Effector memory CD8-positive, alpha-beta T cell (primary cell): ENCODE measurements at places on chromosomes 2 and 18.

- H3K27ac ChIP-seq = no peak overlapping the region
- H3K27me3 ChIP-seq = no peaks in the 10 kb centered on the region
- no peaks in the 10 kb centered on the region for H3K36me3 ChIP-seq
- no peak overlapping the region for H3K4me3 ChIP-seq
- H3K4me1 ChIP-seq = no peaks in the 10 kb centered on the region
Measured at GRCh38 chr2:165357758-165358157, 111.7 kb upstream of the CSRNP3 start.

- H3K4me1 ChIP-seq = peaks cover 9% of the 10 kb centered on the region
- H3K27me3 ChIP-seq = peaks cover 60% of the 10 kb centered on the region
- no peak overlapping the region for H3K27ac ChIP-seq
- DNase-seq = no peak
- no peak overlapping the region for H3K4me3 ChIP-seq
- H3K36me3 ChIP-seq = no peaks in the 10 kb centered on the region
Measured at GRCh38 chr2:231409776-231410175, 14.3 kb downstream of the B3GNT7 start.

- DNase-seq = peak; percentile 3
- H3K4me3 ChIP-seq = no peak overlapping the region
- H3K27me3 ChIP-seq = no peaks in the 10 kb centered on the region
- no peak overlapping the region for H3K27ac ChIP-seq
Measured at GRCh38 chr2:20781656-20782265, 41.1 kb downstream of the LDAH start.

- H3K36me3 ChIP-seq = peaks cover 10% of the 10 kb centered on the region
- H3K4me1 ChIP-seq = peaks cover 6% of the 10 kb centered on the region
- peak; percentile 77 for DNase-seq
- no peaks in the 10 kb centered on the region for H3K27me3 ChIP-seq
Measured at GRCh38 chr2:65040400-65041261, 15.6 kb upstream of the CEP68 start.

GRCh38 chr2:143525402-143525860 is 396.2 kb downstream of the ARHGAP15 start:
- no peak for DNase-seq
- peaks cover 29% of the 10 kb centered on the region for H3K4me1 ChIP-seq
- H3K27ac ChIP-seq = peak overlapping the region; percentile 11
- no peak overlapping the region for H3K4me3 ChIP-seq
- peaks cover 30% of the 10 kb centered on the region for H3K36me3 ChIP-seq

GRCh38 chr18:69889009-69889408 is 58.7 kb downstream of the CD226 start:
- H3K4me3 ChIP-seq = peak overlapping the region; percentile 37
- peaks cover 9% of the 10 kb centered on the region for H3K27me3 ChIP-seq

DNA sequence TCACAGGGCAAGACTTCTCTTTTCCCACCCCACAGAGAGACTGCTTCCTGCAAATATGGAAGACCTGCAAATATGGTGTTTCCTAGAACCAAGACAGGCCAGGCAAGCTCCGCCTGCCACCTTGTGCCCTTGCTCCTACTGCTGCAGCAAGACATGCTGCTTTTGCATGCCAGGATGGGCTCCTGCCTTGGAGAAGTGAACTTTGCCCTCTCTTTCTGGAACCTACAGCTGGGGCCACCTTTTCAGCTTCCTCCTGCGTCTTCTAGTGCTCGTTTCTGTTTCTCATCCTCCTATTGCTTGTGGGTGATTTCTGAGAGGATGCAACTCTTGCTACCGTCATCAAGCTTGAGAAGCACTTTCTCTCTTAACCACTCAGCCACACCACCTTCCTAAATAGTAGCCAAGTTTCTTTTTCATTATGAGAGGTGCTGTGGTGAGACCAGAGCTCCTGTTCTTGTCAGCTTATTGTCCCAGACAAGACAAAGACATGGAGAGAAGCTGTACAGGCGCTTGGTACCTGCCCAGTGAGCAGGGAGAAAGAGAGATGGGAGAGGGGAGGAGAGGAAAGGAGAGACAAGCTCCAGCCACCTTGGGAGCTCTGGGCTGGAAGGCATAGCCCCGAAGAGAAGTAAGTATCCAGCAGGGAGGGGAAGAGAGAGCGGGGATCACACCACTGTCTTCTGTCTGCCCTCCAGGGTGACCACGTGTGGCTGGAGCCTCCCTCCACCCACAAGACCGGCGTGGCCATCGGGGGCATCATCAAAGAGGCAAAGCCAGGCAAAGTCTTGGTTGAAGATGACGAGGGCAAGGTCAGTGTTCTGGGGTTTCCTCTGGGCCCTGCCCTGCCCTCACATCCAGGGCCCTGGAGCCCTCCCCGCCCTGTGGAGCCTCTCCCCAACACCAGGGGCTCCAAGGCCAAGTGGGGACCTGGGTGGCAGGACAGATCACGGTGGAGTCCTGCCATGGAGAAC is 28.3 kb downstream of the MYO7B start:
- no peak for DNase-seq
- H3K36me3 ChIP-seq = no peaks in the 10 kb centered on the region
- H3K27me3 ChIP-seq = peaks cover 59% of the 10 kb centered on the region
- H3K4me3 ChIP-seq = no peak overlapping the region
- peaks cover 6% of the 10 kb centered on the region for H3K4me1 ChIP-seq

DNA sequence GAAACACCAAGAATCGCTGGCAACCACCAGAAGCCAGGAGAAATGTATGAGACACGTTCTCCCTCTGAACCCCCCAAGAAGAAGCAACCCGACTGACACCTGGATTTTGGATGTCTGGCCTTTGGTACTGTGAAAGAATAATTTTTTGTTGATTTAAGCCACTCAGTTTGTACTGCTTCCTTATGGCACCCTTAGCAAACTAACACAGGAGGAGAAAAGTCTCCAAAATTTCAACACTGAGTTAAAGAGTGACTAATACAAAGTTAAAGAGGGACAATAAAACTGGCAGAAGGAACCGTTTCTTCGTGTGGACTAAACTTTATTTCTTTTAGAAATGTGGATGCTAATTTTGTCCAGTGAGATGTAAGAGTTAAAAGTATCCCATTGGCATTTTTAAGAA is 660.9 kb upstream of the LINC00305 start:
- no peaks in the 10 kb centered on the region for H3K36me3 ChIP-seq
- DNase-seq = no peak
- no peaks in the 10 kb centered on the region for H3K27me3 ChIP-seq
- H3K4me3 ChIP-seq = no peak overlapping the region

GRCh38 chr2:158323381-158323780 is 133.2 kb downstream of the CCDC148 start:
- no peak overlapping the region for H3K27ac ChIP-seq
- no peak for DNase-seq
- no peak overlapping the region for H3K4me3 ChIP-seq

GRCh38 chr2:96329456-96329855 is 4.3 kb downstream of the ITPRIPL1 start:
- H3K27ac ChIP-seq = no peak overlapping the region
- peaks cover 39% of the 10 kb centered on the region for H3K4me1 ChIP-seq
- peaks cover 14% of the 10 kb centered on the region for H3K36me3 ChIP-seq
- H3K4me3 ChIP-seq = no peak overlapping the region

GRCh38 chr2:124824441-124824840 is 799.4 kb downstream of the CNTNAP5 start:
- H3K27me3 ChIP-seq = no peaks in the 10 kb centered on the region
- no peaks in the 10 kb centered on the region for H3K4me1 ChIP-seq
- no peak overlapping the region for H3K4me3 ChIP-seq
- no peak overlapping the region for H3K27ac ChIP-seq
- DNase-seq = no peak

- H3K4me3 ChIP-seq = no peak overlapping the region
- H3K27ac ChIP-seq = no peak overlapping the region
- H3K27me3 ChIP-seq = peaks cover 11% of the 10 kb centered on the region
- no peaks in the 10 kb centered on the region for H3K36me3 ChIP-seq
Measured at GRCh38 chr2:48715042-48715899, 40.3 kb downstream of the LHCGR start.

DNA sequence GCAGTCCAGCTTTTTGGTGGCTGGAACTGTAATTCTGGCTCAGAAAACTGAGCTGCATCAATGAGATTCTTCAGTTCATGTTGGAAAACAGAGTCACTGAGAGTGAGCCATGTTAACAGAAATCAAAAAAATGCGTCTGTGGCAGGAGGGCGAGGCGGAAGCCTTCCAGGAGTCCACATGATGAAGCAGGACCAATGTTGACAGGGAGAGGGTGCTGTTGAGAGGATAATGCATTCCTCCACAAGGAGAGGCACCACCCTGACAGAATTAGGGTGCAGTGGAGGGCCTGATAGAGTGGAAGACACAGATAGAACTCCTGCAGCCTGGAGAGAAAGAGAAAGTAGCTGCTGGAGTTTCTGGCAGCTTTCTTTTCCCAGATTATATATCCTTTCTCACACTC is 111.5 kb downstream of the MGAT5 start:
- H3K36me3 ChIP-seq = peaks cover 38% of the 10 kb centered on the region
- H3K4me1 ChIP-seq = peaks cover 19% of the 10 kb centered on the region
- no peak for DNase-seq
- no peak overlapping the region for H3K4me3 ChIP-seq
- no peaks in the 10 kb centered on the region for H3K27me3 ChIP-seq
- peak overlapping the region; percentile 23 for H3K27ac ChIP-seq

GRCh38 chr18:2545155-2545554 is 26.1 kb downstream of the METTL4 start:
- H3K27me3 ChIP-seq = no peaks in the 10 kb centered on the region
- H3K36me3 ChIP-seq = peaks cover 7% of the 10 kb centered on the region
- no peak overlapping the region for H3K4me3 ChIP-seq

GRCh38 chr2:98479959-98480524 is 35.4 kb downstream of the INPP4A start:
- H3K4me1 ChIP-seq = peaks cover 98% of the 10 kb centered on the region
- H3K36me3 ChIP-seq = peaks cover 8% of the 10 kb centered on the region
- DNase-seq = peak; percentile 24
- no peaks in the 10 kb centered on the region for H3K27me3 ChIP-seq
- H3K27ac ChIP-seq = peak overlapping the region; percentile 93

DNA sequence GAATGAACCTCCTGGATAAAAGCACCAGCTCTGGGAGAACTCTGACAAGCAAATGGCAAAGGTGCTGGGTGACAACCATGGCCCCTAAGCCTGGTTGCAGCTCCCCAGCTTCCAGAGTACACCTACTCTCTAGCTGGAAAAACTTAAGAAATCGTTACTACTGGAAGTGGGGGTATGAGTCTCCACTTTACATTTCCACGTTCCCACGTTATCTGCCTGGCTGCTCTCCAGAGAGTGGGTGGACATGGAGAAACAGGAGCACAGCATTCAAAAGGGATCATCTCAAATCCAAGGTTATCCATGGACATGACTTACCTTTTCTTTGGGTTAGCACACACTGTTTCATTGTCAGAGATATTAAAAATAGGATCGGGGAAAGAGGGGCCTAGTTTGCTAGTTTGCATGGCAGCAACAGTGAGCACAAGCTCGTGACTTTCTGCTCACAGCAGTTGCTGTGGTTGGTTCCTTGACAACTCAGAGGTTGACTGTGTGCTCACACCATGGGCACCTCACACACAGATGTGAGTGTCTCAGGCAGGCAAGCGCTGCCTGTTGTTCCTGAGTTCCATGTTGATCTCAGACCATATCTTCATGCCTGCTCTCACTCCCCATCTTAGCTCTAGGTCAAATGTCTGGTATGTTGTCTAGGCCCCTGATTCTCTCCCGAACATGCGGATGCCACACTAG is 32.5 kb downstream of the PTPN18 start:
- H3K36me3 ChIP-seq = peaks cover 3% of the 10 kb centered on the region
- H3K27ac ChIP-seq = peak overlapping the region; percentile 1
- peaks cover 9% of the 10 kb centered on the region for H3K4me1 ChIP-seq
- DNase-seq = no peak
- H3K4me3 ChIP-seq = no peak overlapping the region
- no peaks in the 10 kb centered on the region for H3K27me3 ChIP-seq

GRCh38 chr2:38504169-38504568 is 98.6 kb downstream of the HNRNPLL start:
- no peaks in the 10 kb centered on the region for H3K36me3 ChIP-seq
- peaks cover 50% of the 10 kb centered on the region for H3K27me3 ChIP-seq
- H3K27ac ChIP-seq = no peak overlapping the region
- no peak overlapping the region for H3K4me3 ChIP-seq
- no peak for DNase-seq
- peaks cover 6% of the 10 kb centered on the region for H3K4me1 ChIP-seq

GRCh38 chr2:238518172-238518820 is 91.6 kb downstream of the ASB1 start:
- H3K27ac ChIP-seq = no peak overlapping the region
- no peaks in the 10 kb centered on the region for H3K4me1 ChIP-seq
- H3K36me3 ChIP-seq = peaks cover 3% of the 10 kb centered on the region

DNA sequence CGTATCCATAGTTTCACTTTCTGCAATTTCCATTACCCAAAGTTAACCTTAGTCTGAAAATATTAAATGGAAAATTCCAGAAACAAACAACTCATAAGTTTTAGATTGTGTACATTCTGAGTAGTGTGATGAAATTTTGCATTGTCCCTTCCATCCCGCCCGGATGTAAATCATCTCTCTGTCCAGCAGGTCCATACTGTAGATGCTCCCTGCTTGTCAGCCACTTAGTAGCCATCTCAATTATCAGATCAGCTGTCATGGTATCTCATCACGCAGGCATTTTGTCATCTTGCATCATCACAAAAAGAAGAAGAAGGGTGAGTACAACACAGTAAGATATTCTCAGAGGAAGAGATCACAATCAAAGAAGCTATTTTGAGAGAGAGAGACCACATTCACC is 185.0 kb upstream of the STK17B start:
- no peak overlapping the region for H3K27ac ChIP-seq
- no peak overlapping the region for H3K4me3 ChIP-seq
- no peaks in the 10 kb centered on the region for H3K36me3 ChIP-seq
- peaks cover 29% of the 10 kb centered on the region for H3K27me3 ChIP-seq

DNA sequence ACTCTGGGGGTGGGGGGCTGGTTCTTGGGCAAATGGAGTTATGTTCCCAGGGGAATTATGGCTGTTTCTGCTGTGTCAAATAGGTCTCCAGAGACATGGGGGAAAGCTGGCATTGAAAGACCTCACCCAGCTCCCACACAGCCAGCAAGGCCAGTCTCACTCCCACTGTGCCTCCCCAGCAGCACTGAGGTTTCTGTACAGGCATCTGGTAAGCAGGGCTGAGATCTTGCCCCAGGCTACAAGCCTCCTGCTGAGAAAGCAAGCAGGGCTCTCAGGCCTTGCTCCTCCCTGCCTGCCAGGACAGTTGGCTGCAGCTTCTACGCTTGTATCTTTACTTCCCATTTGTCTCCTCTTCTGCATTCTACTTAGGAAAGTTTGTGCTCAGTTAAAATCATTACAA is 50.5 kb upstream of the FHOD3 start:
- H3K4me3 ChIP-seq = no peak overlapping the region
- no peak overlapping the region for H3K27ac ChIP-seq
- H3K4me1 ChIP-seq = no peaks in the 10 kb centered on the region
- peaks cover 70% of the 10 kb centered on the region for H3K27me3 ChIP-seq
- no peak for DNase-seq
